Activated T-cell treated with anti-CD3 and anti-CD28 coated beads, Interleukin-2, amount 50 U/mL, for 48 hours (primary cell): ENCODE measurements at places on chromosomes 6 and 20.

DNA sequence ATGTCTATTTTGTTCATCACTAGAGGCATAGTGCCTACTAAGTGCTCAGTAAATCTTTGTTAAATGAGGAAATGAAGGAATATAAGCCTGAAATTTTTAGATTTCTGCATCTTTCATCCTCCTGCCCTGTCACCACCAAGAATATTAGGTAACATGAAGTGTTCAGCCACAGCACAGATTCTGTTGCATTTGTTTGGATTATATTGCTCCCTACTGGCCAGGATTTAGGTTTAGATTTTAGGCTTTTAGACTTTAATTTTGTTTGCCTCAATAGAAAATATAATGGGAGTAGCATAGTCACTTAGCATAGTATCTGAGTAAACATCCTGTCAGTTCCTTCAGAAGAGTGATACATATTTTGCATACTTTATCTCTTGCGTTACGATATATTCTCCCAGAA, 14.2 kb downstream of the FARS2 start:
- DNase-seq: no peak

- peak; percentile 62 for DNase-seq
Observed at GRCh38 chr6:20319520-20320357, 81.9 kb upstream of the E2F3 start.

DNA sequence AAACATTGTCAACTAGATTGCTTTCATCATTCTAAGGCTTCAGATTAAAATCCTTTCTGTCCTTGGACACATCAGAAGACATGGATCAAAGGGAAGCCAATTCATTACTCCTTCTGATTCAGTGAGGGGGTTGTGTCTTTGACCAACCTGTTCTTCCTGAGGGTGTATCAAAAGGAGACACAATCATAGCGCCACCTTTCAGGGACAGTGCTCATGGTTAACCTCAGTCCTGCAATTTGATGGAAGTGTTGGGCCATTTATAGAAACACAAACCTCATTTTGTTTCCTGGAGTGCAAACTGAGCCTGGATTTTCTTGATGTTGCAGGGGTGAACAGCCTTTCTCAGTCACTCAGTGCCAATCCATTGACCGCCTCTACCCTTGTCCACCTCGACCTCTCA, 163.9 kb upstream of the SCGN start:
- DNase-seq: no peak

DNA sequence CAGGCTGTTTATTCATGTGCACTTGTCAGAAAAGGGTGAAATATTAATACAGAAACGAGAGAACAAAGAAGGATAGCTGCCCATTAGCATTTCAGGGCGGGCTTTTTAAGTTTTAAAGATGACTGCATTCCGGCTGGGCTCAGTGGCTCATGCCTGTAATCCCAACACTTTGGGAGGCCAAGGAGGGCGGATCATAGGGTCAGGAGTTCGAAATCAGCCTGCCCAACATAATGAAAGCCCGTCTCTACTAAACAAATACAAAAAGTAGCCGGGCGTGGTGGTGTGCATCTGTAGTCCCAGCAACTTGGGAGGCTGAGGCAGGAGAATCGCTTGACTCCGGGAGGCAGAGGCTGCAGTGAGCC, 130.5 kb downstream of the HFE start:
- no peak for DNase-seq

- DNase-seq: no peak
Observed at GRCh38 chr20:36275011-36275410, 31.1 kb upstream of the DLGAP4 start.

DNA sequence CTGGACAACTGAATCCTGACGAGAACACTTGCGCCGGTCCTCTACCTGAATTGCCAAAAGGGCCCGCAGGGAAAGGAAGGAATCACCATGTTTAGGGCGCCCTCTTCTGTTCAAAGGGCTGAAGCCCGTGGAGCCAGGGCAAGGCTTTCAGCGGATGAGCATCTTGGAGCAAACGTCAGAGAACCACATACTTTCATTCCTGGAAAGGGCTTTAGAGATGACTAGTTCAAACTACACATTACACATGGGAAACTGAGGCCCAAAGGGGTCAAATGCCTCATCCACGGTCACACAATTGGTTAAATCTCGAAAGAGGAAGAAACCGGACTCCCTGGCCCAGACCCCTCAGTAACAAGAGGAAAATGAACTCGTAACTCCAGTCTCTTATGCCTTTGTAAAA, 11.5 kb upstream of the ZNF133 start:
- DNase-seq: peak; percentile 79

DNA sequence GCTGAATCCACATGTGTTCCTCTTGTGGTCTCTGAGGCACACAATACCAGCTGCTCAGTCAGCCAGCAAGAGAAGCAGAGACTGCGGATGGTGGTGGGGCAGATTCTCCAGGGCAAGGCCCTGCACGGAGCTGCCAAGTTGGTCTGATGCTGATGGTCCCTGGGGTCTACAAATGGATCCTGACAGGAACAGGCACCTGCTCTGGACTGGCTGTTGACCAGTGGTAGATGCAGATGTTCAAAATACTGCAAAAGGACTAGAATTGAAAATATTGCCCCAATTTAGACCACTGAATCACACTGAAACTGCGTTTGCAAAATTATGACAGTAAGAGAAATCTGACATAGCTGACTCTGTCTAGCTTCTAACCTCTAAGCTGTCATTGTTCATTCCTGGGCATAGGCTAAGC, 29.6 kb upstream of the TUBB2A start:
- no peak for DNase-seq

DNA sequence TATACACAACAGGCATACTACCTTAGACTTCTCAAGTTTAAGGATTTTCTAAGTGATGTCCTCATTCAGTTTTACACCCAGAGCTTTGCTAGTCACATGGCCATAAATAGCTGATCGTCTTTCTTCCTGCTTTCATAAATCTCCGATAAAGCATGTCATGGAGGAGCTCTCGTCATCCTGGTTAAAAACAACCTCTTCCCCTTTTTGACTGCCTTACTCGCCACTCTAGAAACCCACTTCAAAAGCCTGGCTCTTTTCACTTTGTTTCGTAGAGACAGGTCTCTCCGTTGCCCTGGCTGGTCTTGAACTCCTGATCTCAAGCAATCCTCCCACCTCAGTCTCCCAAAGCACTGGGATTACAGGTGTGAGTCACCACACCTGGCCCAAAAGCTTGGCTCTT, 67.0 kb upstream of the SMIM29 start:
- DNase-seq: peak; percentile 33

DNA sequence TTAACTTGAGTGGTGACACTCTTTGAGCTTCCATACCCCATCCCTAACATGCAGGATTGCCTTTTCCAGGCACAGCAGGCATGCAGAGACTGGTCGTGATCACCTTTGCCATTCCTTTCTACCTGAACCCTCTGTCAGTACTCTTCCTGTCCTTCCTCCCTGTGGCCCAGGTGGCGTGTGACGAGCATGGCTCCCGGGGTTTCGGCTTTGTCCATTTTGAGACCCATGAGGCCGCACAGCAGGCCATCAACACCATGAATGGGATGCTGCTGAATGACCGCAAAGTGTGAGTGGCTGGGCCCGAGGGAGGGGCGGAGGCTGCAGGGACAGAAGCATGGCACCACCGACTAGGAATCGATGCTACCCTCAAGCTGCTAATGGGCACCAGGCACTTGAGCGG, 6.7 kb downstream of the PABPC1L start:
- peak; percentile 3 for DNase-seq

DNA sequence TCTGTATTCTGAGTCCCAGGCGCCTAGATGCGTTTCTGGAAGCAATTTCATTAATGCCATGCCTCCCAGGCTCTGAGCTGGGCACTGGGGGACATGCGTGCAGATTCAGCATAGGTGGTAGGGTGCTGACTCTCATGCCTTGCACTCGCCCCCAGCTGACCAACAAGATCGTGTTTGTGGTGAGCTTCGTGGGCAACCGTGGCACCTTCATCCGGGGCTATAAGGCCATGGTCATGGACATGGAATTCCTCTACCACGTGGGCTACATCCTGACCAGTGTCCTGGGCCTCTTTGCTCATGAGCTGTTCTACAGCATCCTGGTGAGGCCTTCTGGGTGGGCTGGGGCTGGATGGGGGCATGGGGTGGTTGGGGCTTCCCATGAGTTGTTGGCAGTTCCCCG, 21.6 kb downstream of the UQCC2 start:
- DNase-seq: no peak

- no peak for DNase-seq
Observed at GRCh38 chr6:134663800-134664535, 285.9 kb downstream of the ALDH8A1 start.

DNA sequence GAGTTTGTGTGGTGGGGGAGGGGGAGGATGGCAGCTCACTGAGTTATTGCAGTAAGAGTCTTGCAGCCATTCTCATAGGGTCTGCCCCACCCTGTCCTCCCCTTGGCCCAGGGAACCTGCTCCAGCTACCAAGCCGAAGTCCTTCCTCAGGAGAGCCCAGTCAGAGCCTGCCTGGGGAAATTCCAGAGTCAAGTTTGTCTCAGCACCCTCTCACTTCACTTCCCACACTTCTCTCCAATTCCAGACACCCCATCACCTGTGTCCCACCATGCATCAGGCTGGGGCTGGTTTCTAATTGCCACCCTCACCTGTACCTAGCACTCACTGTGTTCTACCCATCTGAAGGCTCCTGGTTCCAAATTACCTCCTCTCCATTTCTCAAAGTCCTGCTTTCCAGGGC, 10.3 kb upstream of the SLC22A16 start:
- DNase-seq: no peak

DNA sequence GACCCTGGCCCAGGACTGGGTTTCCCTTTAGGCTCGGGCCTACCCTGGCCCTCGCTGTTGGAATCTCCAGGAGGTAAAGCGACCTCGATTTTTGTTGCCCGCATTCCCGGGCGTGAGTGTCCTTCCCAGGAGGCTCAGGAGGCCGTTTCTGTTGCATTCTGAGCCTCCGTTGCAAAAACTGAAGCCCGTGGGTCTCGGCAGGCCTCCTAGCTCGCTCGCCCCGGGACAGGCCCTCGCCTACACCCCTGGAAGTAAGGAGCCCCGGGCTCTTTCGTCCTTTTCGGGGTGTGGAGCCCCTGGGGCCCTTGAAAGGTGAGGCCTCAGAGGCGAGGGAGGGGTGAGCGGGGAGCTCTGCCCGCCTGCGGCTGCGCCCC, 2.3 kb downstream of the NR2E1 start:
- DNase-seq: no peak

DNA sequence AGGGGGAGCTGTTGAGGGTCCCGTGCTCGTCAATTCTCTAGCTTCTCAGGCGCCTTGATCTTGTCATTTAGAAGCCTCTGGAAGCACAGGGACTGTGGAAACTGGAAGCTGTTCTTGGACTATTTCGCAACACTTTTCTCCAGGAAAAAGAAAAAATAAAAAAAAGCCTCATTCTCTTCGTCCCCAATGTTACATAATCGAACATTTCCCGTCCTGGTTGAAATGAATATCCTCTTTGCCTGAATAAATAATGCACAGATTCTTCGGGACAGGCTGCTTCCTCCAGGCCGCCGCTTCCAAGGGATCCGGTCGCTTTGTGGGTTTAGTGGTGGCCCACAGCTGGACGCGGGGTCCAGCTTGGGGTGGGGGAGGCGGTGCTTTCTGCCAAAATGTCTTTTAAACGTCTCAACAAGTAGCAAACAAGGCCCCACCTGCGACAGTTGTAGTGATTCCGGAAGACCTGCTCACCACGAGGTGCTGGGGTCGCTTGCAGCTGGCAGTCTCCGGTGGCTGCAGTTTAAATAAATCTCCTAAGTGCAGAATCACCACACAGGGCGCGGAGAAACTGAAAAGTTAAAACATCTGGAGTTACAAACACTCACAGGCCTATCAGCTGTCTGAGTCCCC, 125.9 kb upstream of the ESR1 start:
- no peak for DNase-seq

GRCh38 chr6:3798055-3798919, 46.8 kb upstream of the PXDC1 start:
- DNase-seq: no peak

GRCh38 chr6:13217206-13217905, 111.0 kb downstream of the TBC1D7 start:
- DNase-seq: no peak

DNA sequence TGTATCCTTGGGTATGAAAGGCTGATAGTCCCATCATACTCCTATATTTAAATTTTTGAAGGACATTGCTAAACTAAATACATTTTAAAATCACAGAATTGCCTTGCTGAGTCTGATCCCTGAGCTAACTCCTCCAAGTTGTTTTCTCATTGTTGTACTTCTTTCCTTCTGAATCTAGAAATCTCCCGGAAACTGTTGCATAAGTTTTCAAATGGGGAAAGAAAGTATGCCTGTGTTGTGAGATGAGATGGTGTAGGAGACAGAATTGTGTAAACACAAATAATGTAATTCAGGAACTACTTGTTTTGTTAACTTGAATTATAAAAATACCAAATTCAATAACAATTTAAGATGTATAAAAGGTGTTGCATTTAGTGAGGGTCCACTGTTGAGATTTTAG, 7.3 kb downstream of the PNRC1 start:
- no peak for DNase-seq

GRCh38 chr6:33904050-33904746, 100.4 kb upstream of the MLN start:
- peak; percentile 65 for DNase-seq

GRCh38 chr20:53539516-53539915, 54.1 kb downstream of the ZNF217 start:
- no peak for DNase-seq

GRCh38 chr6:114839019-114839418, 496.2 kb upstream of the HS3ST5 start:
- DNase-seq: no peak

DNA sequence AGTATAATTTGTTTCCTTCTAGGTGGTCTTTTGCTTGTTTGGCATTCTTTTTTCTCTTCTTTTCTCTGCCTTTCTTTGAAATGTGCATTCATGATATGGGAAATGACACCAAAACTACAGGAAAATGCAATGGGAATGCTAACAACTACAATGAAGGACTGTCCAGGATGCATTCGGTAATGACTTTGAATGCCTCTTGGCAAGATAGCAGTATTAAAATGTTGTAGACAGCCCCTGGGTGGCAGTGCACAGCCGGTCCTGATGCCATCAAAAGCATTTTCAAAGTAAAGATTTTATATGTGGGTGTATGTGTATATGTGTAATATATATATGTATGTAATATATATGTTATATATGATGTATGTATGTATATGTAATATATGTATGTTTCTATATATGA, 218.8 kb upstream of the MMS22L start:
- no peak for DNase-seq

DNA sequence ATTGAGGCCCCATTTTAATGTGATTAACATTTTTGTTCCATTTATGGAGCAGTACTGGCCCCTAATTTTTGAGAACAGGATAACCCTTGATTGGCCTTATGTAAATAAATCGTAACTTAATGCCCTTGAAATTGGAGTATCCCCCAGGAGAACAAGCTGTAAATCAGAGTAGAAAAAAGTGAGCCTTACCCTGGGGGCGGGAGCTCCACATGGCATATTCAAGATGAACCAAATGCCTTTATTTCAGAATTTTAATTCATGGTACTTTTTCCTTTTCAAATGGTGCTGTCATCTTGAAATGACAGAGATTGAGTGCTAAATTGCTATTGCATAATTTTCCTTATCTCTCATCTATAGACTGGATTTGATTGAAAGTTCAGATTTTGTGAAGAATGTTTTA, 809.5 kb upstream of the FLRT3 start:
- DNase-seq: no peak

- peak; percentile 53 for DNase-seq
Observed at GRCh38 chr6:28137505-28137981, 4.1 kb upstream of the ZKSCAN8 start.

- no peak for DNase-seq
Observed at GRCh38 chr6:53244958-53245357, 96.3 kb upstream of the GCM1 start.

GRCh38 chr20:42255821-42256220, 637.6 kb upstream of the CHD6 start:
- no peak for DNase-seq

GRCh38 chr20:671252-672030, 4.2 kb downstream of the SCRT2 start:
- no peak for DNase-seq

GRCh38 chr6:35919085-35919826, 1.6 kb downstream of the SRPK1 start:
- DNase-seq: no peak
